ENCODE measurements at places on chromosomes 1 and 21.

DNA sequence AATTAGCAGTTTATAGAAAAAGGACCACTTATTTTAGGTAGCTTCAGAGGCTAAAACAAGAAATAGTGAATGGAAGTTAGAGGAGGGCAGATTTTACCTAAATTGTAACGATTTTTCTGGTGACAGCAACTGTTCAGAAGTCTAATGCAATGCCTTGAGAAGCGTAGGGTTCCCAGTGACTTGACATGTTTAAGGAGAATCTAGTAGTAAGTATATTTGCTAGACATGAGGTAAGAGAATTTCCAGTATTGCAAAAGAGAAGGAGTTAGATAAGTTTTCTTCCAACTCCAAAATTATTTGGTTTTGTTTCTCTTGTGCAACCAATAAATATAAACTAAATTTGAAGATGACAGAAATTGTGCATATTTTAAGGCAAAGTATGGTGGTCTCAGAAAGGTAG lies 140.0 kb downstream of the SMYD3 start:
- no peak for DNase-seq

DNA sequence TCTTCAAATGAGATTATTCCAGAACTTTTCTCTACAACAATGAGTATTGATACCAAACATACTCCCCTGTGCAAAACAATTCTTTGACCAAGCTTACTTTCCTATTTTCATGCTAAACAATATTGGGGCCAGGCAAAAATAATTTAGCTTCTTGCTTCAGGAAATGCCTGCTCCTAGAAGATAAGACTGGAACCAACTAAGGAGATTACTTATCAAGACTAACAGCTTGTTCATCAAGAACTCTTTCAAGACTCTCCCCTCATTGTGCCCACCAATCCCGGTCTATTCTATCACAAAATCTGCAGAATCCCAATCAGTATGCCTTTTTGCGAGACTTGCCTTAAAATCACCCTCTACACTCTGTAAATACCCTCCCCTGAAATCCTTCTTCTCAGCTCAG lies 536.6 kb downstream of the RWDD3 start:
- DNase-seq: no peak

DNA sequence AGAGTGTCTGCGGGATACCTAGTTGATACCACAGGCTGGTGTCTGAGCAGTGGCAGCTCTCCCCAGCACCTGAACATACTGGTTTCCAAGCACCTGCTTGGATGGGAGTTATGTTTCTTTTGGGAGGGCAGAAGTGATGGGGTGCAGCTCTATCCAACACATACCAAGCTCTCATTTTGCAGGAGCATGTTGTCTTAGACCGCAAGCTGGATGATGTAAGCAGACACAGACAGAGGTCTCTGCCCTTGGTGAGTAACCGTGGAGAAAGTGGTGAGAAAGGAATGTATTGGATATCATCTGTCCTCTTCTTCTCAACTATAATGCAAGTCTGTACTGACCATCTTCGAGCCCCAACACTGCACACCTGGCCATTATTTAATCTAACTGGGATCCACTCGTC lies 37.4 kb downstream of the ZNF496 start:
- DNase-seq: no peak

- no peak for DNase-seq
Observed at GRCh38 chr1:193498088-193498655, 311.8 kb upstream of the B3GALT2 start.

DNA sequence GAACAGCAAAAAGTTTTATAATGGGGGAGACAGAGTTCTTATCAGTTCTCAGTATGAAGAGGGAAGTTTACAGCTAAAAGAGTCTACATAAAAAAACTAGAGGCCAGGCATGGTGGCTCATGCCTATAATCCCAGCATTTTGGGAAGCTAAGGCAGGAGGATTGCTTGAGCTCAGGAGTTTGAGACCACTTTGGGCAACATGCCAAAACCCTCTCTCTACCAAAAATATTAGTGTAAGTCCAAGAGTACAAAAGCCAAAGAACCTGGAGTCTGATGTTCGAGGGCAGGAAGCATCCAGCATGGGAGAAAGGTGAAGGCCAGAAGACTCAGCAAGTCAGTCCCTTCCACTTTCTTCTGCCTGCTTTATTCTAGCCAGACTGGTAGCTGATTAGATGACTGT lies 35.0 kb upstream of the ROR1 start:
- no peak for DNase-seq

DNA sequence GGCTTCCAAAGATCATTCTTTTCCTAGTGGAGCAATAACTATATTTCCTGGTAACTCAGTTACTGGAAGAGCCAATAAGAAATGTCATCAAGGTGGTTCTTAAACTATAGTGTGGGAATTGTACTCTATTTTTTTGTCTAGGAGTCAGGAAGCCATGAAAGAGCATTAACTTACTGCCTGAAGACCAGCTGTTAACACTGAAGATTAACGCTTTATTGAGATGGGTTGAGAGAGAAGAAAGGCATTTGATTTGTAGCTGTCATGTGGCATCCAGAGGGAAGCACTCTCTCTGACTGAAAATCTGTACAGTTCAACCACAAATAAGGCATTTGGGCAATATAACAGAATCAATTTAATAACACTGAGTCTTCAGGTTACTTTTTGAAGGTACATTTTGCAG lies 76.0 kb downstream of the DNM3 start:
- DNase-seq: no peak

- no peak for DNase-seq
Observed at GRCh38 chr1:3819771-3820200, 23.5 kb upstream of the LRRC47 start.

DNA sequence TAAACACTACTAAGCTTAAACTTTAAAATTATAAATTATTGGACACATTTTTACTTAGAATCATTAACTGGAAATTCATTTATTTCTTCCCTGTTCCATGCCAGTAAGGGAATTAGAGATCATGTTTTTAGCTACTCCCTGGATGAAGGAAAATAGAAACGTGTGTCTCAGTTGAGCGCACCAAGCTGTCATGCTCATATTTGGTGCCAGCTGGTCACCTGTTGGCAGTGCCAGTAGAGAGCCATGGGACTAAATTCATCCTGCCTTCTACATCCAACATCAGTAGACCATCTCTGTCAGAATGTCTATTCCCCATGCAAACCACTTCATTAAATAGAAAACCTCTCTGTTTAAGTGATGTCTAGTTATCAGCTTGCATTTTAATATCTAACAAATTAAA lies 17.4 kb upstream of the SLC22A15 start:
- DNase-seq: no peak

- no peak for DNase-seq
Observed at GRCh38 chr1:42424201-42424600, 31.6 kb downstream of the ZMYND12 start.

- no peak for DNase-seq
Observed at GRCh38 chr1:210373628-210373877, 44.9 kb downstream of the HHAT start.

DNA sequence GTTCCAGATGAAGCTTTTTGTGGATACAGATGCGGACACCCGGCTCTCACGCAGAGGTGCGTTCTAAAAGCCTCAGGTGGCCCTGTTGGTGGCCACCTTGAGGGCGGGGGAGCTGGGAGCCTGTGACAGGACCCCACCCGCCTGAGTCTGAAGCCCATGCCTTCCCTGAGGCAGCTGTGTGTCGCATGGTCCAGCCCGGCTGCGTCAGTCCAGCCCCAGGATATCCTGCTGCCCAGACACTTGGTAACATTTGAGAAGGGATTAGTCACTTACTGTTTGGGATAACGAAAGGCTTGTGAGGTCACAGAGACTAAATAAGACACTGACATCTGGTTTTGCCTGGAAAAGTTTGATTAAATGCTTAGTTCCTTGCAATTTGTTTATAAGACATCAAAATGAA lies 68.9 kb downstream of the UCK2 start:
- DNase-seq: no peak

DNA sequence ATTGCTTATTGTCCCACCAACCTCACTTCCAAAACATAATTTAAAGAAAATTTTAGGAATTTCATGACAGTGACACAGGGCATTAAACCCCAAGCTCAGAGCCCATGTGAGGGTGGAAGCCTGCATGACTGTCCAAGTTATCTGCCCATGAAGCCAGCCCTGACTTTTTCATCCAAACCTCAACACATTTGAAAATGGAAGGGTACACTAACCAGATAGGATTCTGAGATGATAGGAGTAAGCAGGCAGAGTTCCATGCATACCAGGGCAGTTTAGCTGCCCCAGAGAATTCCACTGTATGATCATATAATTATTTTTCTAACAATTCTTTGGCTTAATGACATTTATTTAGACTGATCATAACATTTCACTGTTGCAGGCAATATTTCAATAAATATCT lies 986.0 kb downstream of the TTLL7 start:
- no peak for DNase-seq

DNA sequence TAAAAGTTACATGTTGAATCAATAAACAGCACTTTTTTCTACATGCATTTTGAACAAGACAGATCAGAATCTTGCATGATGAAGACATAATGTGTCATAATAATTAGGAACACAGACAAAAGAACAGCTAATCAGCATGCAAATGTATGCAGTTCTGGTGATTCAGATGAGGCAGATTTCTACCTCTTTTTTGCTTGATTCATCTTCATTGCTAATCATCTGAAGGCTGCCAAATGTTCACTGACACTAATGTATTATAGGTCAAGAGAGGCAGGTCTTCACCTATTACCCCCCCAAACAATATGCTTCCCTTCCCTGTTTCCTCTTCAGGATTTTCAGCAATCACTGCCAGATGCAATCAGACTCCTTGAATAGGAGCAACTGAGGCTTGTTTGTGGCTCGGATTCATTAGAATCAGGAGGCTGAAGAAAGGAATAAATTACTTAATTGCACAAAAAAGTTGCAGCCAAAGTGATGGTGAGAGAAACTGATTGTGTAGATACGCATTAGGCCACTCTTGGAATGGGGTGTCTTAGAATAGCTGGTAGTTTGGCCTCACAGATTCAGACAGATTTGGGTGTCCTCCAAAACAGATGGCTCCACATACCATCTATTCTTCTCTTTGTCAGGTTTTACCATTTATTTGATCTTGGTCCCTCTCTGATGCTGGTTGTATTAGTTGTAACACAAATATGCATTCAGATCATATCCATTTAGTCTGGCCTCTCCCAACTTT lies 275.4 kb downstream of the RPS6KC1 start:
- DNase-seq: no peak

- no peak for DNase-seq
Observed at GRCh38 chr1:100364697-100365096, 12.4 kb downstream of the CDC14A start.

GRCh38 chr1:218374401-218375353 lies 29.5 kb downstream of the TGFB2 start:
- no peak for DNase-seq

DNA sequence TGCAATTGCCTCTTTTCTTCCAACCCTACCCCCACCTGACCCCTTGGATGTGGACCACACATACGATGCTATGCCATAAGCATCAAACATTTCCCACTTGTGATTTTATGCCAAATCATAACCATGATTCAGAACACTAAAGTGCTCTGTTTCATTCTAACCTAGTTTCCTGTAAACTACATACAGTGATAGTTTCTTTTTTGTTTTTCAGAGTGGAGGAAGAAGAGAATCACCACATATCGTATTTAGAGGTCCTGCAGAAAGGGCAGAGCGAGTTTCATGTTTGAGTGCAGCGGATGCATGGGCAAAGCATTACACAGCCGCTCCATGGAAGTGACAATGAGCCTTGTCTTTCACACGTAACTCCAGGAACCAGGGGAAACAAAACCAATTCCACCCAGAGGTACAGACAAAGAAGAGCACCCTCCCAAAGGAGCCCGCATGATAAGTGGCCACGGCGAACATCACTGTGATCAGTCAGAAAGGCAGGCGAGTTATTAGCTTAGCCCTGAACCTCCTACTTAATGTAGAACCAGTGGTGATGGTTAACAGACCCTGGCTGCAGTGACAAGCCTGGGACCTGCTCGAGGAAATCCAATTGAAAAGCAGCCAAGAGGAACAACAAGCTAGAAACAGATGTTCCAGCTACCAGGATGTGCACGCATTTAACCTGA lies 64.0 kb upstream of the ZNF281 start:
- DNase-seq: no peak

DNA sequence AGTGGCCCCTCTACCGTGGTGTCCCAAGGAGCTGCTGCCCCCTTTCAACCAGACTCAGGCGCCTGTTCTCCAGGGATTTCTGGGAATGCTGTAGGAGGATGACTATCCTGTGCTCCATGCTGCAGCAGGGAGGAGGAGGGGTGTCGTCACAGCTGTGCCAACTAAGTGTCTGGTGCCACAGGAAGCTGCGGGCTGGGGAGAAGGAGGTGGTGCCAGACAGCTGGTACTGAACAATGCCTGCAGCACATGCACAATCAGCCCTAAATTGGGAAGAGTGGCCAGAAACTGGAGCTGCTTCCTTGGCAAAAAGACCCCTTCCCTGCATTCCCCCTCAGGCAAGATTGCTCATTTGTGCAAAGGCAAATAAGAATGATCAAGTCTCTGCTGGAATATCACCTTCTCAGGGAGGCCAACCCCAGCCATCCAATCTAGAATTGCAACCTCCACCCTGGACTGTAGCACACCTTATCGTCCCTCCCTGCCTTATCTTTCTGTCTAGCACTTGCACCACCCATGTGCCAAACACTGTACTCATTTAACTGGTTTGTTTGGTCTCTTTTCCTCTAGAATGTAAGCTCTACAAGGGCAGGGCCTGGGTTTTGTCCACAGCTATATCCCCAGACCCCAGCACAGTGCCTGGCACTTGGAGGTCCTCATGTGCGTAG lies 33.3 kb downstream of the LAMB3 start:
- DNase-seq: no peak

DNA sequence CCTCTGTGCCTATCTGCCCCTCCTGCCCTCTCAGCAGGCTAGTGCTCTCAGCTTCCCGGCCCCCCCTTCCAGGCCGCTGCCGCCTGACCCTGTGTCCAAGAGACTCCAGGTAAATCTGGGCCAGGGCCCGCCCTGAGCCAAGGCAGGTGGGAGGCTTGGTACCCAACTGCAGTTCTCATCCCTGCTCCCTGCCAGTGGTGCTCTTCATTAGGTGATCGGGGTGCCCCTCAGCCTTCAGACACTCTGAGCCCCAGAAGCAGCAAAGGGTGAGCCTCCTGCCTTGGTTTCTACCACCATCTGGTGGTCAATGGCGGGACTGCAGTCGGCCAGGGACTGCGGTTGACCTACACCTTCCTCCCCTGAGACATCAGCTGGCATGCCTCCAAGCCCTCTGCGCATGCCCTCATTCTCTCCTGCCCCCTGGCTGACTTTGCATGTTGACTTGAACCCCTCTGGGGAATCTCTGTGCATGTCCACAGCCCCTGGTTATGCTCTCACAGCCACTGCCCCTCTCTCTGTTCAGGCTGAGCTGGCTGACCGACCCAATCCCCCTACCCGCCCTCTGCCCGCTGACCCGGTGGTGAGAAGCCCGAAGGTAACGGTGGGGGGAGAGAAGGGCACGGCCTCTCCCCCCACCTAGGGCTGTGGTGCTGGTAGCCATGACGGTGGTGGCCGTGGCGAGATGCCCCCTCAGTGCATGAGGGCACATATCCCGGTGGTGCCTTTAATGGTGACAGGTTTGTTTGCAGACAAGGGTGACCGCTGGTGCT lies 2.0 kb upstream of the EFNA4 start:
- peak; percentile 97 for DNase-seq

Data from activated T-cell treated with anti-CD3 and anti-CD28 coated beads for 4 hours (primary cell).